ENCODE measurements at places on chromosomes 3 and 15.

- no peak for DNase-seq
These were observed 107.3 kb downstream of the MINAR1 start for GRCh38 chr15:79539401-79539800.

DNA sequence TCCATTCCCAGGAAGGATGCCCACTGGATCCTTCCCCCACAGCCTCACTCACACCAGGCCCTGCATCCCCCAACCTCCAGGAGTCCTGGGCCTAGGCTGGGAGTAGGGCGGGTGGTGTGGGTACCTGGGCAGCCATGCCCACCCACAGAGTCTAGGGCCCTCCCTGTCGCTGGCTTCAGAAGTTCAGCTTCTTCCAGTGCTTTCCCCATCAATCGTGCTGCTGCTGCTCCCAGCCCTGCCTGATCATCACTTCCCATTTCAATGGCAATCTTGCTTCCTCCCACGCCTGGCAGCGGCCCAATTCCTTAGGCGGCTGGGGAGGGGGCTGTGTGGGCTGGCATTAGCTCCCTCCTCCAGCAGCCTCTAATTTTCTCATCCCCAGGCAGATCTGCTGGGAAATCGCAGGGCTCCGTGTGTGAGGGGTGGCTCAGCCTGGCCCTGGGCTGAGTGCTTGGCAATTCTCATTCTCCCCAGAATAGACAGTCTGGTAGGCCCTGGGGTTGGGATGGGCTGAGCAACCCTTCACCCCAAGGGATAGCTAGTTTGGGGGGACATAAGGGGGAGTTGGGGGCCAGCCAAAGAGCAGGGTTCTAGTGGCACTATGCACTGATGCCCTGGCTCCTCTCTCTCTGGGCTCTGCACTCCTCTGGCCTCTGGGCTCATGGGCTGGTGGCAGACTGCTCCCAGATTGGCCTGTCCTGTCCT, 66.4 kb downstream of the SCN5A start:
- peak; percentile 27 for DNase-seq

GRCh38 chr3:109265295-109265694, 51.0 kb downstream of the DPPA2 start:
- peak; percentile 57 for DNase-seq

- DNase-seq, result no peak
These were observed 21.2 kb downstream of the CDCP1 start for GRCh38 chr3:45124956-45125355.

GRCh38 chr3:139251529-139251928, 92.3 kb upstream of the MRPS22 start:
- DNase-seq, result no peak

DNA sequence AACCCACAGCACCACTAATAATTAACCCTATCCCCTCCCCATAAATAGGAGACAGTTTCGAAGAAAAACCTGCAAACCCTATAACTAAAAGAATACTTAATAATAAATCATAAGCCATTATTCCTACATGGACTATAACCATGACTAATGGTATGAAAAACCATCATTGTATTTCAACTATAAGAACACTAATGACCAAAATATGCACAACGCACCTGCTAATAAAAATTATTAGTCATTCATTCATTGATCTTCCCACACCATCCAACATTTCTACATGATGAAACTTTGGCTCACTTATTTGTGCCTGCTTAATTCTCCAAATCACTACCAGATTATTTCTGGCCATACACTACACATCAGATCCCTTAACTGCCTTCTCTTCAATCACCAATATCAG, 16.6 kb downstream of the AQP9 start:
- no peak for DNase-seq

- DNase-seq, result no peak
These were observed 38.5 kb downstream of the KLF13 start for GRCh38 chr15:31365032-31365654.

DNA sequence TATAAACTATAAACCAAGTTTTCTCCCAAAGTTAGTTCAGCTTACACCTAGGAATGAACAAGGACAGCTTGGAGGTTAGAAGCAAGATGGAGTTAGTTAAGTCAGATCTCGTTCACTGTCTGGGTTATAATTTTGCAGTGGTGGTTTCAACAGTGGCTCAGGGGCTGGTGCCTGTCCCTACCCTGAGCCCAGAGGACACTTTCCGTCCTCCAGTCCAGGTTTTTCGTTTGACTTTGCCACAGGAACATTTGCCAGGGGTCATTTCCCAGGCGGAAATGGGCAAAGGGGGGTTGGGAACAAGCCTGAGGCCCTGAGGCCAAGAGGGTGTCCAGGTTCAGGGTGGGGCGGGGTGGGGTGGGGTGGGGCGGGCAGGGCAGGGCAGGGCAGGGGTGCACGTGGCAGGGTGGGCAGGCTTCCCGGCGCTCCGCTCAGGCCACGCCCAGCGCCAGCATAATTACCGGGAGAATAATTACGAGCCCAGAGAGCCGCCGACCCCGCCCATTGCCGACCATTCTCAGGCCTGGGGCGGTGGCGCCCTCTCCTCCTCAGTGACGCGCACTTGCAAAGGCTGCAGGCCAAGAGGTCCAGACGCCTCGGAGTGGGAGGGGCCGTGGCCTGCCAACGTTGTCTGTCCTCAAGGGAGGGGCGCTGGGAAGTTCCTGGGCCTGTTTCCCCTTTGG, 70.4 kb downstream of the KLF13 start:
- DNase-seq, result no peak

DNA sequence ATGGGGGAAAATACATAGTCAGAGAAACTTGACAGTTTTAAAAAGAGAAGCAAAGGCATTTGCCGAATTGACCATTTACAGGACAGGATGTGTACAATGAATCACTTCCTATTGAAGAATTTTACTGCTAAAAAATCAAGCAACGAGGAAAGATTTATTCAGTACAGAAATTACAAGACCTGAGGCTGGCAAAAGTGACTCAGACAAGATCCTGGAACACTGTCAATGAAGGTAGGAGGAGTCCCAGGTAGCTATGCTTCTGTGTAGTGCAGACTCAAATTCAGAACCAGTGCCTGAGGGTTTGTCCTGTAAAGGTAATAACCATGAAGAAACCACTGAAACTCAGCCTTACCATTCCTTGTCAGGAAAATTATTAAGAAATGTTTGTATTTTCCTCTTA, 120.9 kb downstream of the ZMAT3 start:
- DNase-seq, result no peak

DNA sequence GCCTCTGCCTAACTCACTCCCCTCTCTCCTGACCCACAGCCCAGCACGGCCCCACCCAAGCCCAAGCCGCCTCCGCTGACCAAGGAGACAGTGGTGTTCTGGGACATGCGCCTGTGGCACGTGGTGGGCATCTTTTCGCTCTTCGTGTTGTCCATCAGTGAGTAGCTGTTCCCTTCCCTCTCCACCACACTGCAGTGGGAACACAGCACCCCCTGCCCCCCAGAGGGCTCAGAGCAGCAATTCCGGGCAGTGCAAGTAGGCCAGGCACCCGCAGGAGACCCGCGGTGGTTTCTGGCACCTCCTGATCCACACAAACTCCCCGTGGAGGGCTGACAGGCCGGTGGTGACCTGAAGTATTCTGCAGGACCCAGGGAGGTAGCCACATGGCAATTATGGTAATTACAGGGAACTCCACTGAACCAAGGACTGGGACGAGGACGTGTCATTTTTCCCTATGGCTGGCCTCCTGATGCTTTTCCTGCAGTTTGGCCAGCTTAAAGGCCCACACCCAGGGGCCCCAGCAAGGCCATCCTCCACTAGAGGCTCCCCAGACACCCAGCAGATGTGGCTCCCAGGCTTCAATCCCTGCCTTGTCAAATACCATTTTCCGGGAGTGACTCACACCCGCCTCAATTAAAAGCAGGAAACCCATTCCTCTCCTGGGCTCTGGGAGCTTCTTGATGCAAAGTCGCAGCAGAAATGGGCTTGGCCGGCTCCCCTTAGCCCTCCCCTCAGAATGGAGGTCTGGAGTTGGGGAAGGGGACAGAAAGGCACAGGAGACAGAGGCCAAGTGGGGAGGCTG, 4.8 kb downstream of the TMIE start:
- DNase-seq, result no peak

DNA sequence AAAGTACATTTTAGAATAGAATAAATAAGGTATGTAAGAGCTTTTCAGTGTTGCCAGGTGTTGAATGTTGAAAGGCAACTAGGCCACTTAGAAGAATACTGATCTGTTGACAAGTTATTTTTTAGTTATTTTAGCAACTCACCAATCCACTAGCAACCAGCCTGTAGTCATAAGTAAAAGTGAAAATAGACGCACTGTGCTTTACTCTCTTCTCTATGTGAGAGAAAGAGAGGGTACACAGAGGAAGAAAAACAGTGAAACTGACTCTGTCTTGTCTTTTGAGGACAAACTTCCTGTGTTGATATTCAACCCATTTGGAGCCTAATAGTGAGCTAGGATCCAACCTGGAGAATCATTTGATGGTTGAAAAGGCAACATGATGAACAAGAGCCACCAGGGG, 327.1 kb upstream of the GOLIM4 start:
- DNase-seq, result no peak

DNA sequence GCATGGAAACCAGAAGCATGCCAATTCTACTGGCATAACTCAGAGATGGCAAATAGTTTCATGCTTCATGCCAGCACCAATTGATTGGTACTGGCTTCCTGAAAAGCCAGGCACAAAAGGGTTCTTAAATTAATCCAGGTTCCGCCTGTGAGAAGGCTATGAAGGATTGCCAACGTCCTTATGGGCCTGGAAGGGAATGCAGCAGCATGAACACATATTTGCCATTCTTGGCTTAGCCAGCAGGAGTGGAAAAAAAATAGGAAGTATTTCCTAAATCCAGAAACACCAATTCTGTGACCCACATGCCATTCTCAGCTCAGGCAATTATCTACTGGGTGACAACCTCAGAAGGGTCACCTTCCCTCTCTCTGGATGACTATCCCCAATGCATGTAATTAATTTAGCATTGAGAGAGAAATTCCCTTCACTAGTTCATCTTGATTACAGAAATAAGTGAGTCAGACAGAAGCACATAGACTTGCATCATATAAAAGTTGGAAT, 36.0 kb downstream of the ADAMTS9 start:
- no peak for DNase-seq

GRCh38 chr3:22734207-22734606, 468.9 kb upstream of the UBE2E2 start:
- DNase-seq, result no peak

DNA sequence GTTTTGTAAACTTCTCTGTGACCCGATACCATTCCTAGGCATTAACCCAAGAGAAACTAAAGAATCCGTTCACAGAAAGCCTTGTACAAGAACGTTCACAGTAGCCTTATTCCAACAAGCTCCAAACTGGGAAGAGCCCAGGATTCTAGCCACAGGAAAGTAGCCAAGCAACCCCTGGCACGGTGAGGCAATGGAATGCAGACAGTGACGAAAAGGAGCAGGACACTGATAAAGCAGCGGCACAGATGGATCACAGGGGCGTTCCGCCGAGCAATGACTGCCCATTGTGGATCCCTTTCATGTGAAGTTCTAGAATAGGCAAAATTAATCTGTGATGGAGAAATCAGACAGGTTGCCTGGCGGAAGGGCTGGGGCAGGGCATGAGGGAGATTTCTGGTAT, 198.7 kb upstream of the CHRNA7 start:
- no peak for DNase-seq

GRCh38 chr3:127304121-127304744, 16.4 kb upstream of the PRR20G start:
- no peak for DNase-seq

DNA sequence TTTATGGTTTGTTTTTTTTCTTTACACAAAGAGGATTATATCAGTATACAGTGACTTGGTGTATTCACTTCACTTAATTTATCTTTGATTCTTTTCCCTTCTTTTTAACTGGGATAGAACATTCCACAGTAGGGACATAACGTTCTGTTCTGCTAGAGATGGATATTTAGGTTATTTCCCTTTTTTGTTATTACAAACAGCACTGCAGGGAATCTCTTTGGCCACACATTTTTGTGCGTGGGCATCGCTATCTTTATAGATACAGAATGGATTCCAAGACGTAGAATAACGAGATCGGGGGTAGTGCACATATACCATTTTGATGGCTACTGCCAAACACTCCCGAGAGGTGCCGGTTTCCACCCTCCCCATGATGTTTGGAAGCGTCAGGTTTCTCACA, 44.8 kb downstream of the PXYLP1 start:
- DNase-seq, result no peak

GRCh38 chr15:57385923-57386390, 9.7 kb downstream of the CGNL1 start:
- no peak for DNase-seq

GRCh38 chr3:135513106-135514059, 452.1 kb upstream of the PPP2R3A start:
- no peak for DNase-seq

DNA sequence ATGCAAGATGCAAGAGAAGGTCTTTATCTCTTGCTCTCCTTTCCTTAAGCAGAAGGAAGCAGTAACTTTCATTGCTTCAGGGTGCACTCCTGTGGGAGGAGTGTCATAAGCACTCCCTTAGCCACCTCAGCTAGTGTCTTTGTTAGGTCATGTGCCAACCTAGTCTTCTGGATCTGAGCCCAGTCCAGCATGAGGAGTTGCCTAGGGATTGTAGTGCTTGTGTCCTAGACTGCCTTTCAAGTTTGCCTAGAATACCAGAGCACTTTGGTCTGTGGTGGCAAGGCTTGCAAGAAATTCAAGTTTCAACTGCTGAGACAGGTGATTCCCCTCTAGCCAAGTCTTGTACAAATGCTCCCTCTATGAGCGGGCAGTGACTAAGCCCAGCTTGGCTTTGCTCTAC, 633.6 kb downstream of the ZNF385D start:
- no peak for DNase-seq

GRCh38 chr15:74301583-74302361, 65.6 kb downstream of the CCDC33 start:
- DNase-seq, result no peak

DNA sequence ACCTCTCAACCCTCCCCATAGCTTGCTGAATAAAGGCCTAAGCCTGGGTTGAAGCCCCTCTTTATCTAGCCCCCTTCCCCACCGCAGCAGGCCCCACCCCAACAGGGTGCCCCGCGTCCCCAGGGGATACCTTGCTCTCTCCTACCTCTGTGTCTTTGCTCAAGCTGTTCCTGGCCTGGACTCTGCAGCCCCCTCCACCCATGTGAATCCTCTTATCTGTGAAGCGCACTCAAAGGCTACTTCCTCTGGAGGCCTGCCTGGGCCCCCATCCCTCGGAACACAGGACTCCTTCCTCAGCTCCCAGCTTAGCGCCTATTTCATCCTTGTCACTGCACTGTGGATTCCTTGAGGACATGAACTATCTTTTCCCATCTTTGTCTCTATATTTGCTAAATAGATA, 61.4 kb upstream of the HERC1 start:
- DNase-seq, result no peak

GRCh38 chr3:168647582-168647981, 551.9 kb upstream of the GOLIM4 start:
- no peak for DNase-seq
